ENCODE measurements at places on chromosomes 4 and X.

DNA sequence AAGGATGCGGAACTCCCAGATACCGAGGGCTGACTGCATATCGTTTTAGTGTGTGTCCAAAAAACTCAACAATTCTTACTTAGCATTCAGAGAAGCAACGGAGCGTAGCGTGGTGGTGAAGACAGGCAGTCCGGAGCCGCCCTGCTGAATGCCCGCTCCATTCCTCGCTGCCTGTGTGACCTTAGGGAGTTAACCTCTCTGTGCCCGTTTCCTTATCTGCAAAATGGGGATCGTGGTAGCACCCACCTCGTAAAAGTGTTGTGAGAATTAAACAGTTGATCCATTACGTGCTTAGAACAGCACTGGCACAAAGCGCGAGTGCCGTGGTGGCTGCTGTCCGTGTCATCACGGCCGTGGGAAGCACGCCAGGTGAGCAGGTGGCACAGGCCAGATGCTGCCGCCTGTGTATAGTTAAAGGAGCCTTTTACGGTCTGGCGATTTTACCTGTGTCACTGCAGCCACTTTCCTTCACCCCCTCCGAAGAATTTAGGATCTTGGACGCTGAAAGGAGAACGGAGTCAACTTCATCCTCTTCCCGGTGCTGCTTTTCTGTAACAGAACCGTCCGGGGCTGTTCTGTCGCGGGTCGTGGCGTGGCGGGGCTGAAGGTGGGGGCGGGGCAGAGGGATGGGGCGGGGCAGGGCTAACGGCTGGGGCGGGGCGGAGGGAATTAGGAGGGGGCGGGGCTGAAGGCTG is 885 bp downstream of the CCDC110 start:
- peak; percentile 17 for DNase-seq
- H3K36me3 ChIP-seq = no peaks in the 10 kb centered on the region
- H3K4me1 ChIP-seq = peaks cover 9% of the 10 kb centered on the region
- peaks cover 19% of the 10 kb centered on the region for H3K27me3 ChIP-seq
- no peak overlapping the region for H3K27ac ChIP-seq

DNA sequence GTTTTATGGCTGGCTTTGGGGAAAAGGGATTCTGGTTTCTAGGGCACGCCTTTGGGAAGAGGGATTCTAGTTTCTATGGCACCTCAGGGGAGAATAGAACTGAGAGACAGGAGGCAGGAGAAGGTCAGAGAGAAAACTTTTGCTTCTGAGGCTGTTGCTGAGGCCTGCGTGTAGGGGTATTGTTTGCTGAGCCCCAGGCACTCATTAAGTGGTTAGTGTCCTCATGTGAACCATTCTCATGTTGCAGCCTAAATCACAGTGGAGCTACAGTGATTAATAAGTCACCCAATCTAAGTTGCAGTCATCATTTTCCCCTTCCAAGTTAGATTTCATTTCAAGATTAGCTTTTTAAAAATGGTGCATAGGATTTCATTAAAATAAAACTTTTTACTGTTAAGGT is 29.0 kb downstream of the VCX3A start:
- no peaks in the 10 kb centered on the region for H3K36me3 ChIP-seq
- DNase-seq = no peak
- no peak overlapping the region for H3K27ac ChIP-seq
- no peak overlapping the region for H3K4me3 ChIP-seq
- H3K27me3 ChIP-seq = no peaks in the 10 kb centered on the region

DNA sequence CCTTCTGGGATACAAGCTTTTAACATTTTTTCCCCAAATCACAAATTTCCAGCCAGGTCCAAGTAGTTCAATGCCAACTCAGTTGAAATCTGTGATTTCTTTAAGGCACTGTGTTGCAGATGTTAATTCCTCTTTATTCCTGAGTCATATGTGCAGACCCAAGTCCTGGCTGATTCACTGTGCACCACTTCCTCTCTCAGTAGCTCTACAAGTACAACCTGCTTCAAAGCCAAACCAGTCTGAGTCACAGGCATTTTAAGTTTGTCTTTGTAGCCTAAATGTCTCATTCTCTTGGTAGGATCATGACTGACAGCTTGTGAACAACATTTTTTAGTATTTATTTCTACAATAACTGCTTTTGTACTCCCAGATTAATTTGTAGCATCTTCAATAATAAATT is 165.6 kb upstream of the S100G start:
- no peak overlapping the region for H3K4me3 ChIP-seq
- H3K27ac ChIP-seq = peak overlapping the region; percentile 69
- DNase-seq = peak; percentile 4
- H3K27me3 ChIP-seq = no peaks in the 10 kb centered on the region

DNA sequence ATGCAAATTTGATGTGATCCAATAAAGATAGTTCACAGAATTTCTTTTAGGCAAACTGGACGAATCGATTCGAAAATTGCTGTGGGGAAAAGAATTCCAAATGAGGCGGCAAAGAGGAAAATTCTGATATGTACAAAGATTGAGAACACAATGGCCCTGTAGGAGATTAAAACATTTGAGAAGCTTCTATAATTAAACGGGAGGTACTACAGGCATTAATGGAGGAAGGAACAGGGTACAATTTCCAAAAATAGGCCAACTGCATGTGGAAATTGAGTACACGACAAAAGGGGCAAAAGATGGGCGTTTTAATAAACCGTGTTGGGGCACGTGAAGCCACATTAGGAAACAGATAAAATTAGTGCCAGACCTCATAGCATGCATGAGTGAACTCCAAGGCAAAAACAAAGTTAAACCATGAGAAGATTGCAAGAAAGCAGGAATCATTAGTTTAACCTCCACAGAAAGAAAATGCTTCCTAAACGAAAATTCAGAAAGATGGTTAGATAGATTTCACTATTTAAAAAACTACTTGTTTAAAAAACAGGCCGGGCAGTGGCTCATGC is 68.4 kb downstream of the DHRSX start:
- no peaks in the 10 kb centered on the region for H3K27me3 ChIP-seq
- DNase-seq = no peak
- H3K4me1 ChIP-seq = peaks cover 2% of the 10 kb centered on the region
- H3K4me3 ChIP-seq = no peak overlapping the region
- H3K27ac ChIP-seq = no peak overlapping the region

- DNase-seq = no peak
- H3K4me3 ChIP-seq = no peak overlapping the region
- H3K36me3 ChIP-seq = peaks cover 12% of the 10 kb centered on the region
Measured at GRCh38 chr4:185278716-185279115, 69.3 kb downstream of the SNX25 start.

DNA sequence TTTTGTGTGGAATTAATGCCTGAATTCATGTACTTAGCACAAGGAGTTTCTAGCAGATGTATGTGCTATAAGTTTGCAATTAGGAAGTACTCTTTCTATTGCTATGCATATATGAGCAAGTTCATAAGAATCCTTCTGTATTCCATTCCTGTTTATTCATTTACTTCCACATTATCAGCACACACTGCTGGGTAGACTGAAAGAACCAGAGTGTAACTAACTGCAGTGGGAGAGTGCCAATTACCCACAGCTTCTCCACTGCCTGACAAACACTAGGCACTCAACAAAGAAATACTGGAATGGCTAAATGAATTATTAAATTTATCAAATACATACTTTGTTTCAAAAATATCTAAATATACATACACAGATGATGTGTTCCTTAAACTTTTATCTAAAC is 219.6 kb downstream of the CAMK2D start:
- DNase-seq = no peak
- H3K4me3 ChIP-seq = no peak overlapping the region
- peaks cover 43% of the 10 kb centered on the region for H3K4me1 ChIP-seq

DNA sequence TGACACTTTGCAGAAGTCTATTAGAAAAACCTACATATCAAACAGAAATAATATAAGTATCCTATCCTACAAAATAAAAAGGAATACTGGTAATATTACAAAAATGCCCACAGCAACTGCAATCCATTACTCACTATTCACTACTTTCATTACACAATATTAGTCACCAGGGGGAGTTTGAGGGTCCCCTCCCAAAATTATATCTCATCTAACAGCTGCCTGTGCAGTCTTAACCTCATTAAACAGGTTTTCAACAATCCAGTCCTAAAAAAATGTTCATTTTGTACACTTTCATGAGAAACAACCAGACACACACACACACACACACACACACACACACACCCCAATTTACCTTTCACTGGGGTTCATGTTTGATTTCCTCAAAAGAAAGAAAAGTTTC is 2.9 kb downstream of the CLOCK start:
- peaks cover 56% of the 10 kb centered on the region for H3K4me1 ChIP-seq
- H3K36me3 ChIP-seq = peaks cover 2% of the 10 kb centered on the region
- peak overlapping the region; percentile 35 for H3K27ac ChIP-seq
- H3K27me3 ChIP-seq = no peaks in the 10 kb centered on the region

DNA sequence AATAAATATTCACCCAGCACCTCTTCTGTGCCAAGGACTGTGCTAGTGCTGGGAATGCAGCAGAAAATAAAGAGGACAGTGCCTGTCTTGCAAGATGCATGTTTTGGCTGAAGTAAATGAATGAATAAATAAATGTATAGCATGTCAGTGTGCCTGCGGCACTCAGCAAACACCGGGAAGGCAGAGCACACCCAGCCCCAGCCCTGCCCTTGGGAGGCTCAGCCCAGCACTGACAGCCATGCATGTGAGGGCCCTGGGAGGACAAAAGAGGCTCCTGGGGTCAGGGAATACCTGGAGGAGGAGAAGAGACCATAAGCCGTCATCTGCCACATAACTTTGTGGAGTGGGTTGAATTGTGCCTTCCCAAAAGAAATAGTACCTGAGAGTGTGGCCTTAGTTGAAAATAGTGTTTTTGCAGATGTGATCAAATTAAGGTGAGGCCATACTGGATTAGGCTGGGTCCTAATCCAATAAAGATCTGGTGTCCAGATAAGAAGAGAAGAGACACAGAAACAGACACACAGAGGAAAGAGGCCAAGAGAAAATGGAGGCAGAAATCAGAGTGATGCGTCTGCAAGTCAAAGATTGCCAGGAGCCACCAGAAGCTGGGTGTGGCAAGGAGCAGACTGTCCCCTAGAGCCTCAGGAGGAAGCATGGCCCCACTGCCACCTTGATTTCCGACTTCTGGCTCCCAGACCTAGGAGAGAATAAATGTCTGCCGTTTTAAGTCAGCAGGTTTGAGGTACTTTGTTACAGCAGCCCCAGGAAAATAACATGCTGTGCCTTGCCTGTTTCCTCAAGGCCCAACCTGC is 16.3 kb downstream of the C4orf50 start:
- no peaks in the 10 kb centered on the region for H3K36me3 ChIP-seq
- H3K4me1 ChIP-seq = no peaks in the 10 kb centered on the region
- H3K27me3 ChIP-seq = peaks cover 3% of the 10 kb centered on the region
- H3K4me3 ChIP-seq = no peak overlapping the region
- no peak overlapping the region for H3K27ac ChIP-seq
- DNase-seq = no peak

- no peak overlapping the region for H3K4me3 ChIP-seq
- H3K27ac ChIP-seq = no peak overlapping the region
- peaks cover 20% of the 10 kb centered on the region for H3K4me1 ChIP-seq
- no peaks in the 10 kb centered on the region for H3K27me3 ChIP-seq
Measured at GRCh38 chr4:152064282-152064681, 303.5 kb upstream of the GATB start.

DNA sequence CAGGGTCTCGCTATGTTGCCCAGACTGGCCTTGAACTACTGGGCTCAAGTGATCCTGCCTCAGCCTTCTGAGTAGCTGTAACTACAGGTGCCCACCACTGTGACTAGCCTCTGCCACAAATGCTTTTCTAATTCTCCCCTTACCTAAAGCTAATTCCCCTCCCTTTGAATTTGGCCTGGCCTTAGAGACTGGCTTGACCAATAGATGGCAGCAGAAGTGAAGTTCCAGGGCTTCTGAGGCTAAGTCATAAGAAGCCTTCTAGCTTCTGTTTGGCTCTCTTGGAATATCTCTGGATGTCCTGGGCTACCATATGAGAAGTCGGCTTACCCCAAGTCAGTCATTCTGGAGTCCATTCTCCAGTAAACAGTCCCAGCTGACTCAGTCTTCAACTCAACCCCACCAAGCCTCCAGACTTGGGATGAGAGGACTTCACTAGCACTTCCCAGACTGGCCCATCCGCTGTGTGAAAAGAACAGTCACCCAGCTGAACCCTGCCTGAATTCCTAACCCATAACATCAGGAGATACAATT is 61.0 kb downstream of the HPRT1 start:
- H3K4me1 ChIP-seq = peaks cover 5% of the 10 kb centered on the region
- H3K27ac ChIP-seq = no peak overlapping the region
- H3K27me3 ChIP-seq = no peaks in the 10 kb centered on the region
- no peak overlapping the region for H3K4me3 ChIP-seq
- H3K36me3 ChIP-seq = peaks cover 13% of the 10 kb centered on the region
- no peak for DNase-seq

- H3K36me3 ChIP-seq = no peaks in the 10 kb centered on the region
- no peaks in the 10 kb centered on the region for H3K4me1 ChIP-seq
- H3K4me3 ChIP-seq = no peak overlapping the region
- H3K27ac ChIP-seq = no peak overlapping the region
Measured at GRCh38 chrX:63250253-63250868, 100.8 kb downstream of the SPIN4 start.

DNA sequence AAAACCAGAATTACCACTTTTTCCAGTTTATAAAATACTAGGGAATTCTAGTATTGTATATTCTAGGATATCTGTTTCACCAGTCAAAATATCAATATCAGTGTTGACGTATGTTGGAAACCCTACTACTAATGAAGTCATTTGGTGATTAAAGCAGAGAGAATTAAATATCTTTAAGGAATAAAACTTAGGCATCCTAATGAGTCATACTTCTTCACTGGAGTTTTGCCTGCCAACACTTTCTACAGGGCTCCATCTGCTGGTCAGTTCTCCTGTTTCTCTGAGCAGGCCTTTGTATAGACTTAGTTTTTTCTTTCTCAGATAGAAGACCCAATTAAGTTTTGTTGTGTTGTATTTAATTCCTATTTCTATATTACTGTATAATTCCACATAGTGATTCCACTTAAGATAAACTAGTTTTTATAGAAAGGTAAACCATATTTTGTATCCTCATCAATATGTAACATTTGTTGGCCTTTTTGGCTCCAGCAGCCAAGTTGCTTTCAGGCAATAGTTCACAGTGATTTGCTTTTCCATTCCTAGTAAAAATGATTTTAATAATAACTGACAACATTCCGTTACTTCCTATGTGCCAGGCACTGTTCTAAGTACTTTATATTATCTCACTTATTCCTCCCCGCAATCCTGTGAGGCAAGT is 3.5 kb downstream of the AP1AR start:
- H3K27ac ChIP-seq = no peak overlapping the region
- peaks cover 3% of the 10 kb centered on the region for H3K36me3 ChIP-seq
- H3K4me1 ChIP-seq = peaks cover 43% of the 10 kb centered on the region
- peak; percentile 40 for DNase-seq
- H3K27me3 ChIP-seq = no peaks in the 10 kb centered on the region

DNA sequence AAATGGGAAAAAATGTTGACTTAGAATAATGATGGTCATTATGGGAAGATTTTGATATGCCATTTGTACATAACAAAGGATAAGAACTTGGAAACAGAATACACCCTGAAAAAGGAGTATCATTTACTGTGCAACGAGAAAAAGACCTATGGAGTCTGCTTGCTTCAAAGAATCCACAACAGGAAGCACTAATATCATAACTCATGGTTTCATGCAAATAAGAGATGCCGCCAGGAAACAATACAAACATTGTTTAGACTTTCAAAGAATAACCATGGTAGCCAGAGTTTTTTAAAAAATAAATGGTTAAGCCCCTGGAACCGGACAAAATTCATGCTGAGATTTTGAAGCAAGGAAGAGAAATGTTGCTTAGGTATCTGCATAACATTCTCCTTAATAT is 139.9 kb upstream of the ETNPPL start:
- no peaks in the 10 kb centered on the region for H3K27me3 ChIP-seq
- no peaks in the 10 kb centered on the region for H3K4me1 ChIP-seq
- H3K4me3 ChIP-seq = no peak overlapping the region
- H3K36me3 ChIP-seq = no peaks in the 10 kb centered on the region
- no peak for DNase-seq
- no peak overlapping the region for H3K27ac ChIP-seq
